ENCODE measurements at places on chromosomes 5 and 9.

- no peak for DNase-seq
These were observed 612 bp upstream of the ATG10 start for GRCh38 chr5:81971111-81971711.

DNA sequence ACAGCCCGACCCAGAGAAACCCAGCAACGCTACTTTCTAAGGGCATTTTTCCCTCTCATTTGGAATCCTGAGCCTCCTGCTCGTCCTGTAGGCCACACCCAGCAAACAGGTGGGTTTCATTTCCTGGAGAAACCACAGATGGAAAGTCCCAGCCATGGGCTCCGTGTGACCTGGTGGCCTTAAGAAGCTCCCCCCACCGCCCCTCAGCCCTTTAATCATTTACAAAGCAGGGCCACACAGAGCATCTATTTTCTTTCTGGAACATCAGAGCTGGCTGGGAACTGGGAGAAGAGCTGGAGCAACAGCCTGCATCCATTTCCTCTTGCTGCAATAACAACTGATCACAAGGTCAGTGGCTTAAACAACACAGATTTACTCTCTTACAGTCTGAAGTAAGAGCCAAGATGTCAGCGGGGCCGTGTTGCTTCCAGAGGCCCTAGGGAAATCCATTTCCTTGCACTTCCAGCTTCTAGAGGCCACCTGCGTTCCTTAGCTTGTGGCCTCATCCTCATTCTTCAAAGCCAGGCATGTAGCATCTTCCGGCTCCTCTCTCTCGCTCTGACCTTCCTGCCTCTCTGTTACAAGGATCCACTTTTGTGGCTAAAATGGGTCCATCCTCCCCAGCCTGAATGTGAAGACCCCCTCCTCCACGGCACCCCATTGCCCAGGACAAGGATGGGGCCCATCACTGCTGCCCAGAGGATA, 40.5 kb downstream of the C9orf50 start:
- DNase-seq = no peak

- no peak for DNase-seq
These were observed 254.5 kb downstream of the RASEF start for GRCh38 chr9:82808478-82808877.

- DNase-seq = no peak
These were observed 1.4 kb upstream of the LMX1B start for GRCh38 chr9:126612326-126612812.

- DNase-seq = no peak
These were observed 28.4 kb downstream of the TMEM167A start for GRCh38 chr5:83048811-83049210.

DNA sequence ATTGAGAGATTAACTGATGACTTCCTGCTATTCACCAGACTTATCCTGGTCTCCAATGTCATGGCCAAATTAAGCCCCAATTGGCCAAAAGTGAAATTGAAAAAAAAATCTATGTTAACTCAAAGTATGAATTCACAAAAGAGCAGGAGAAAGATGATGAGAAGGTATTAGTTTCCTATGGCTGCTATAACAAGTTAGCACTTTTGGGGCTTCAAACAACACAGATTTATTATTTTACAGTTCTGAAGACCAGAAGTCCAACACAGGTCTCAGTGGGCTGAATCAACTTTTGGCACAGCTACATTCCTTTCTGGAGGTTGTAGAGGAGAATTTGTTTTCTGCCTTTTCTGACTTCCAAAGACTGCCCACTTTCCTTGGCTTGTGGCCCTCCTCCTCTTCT, 78.6 kb upstream of the TLE1 start:
- no peak for DNase-seq

GRCh38 chr5:102930244-102930643, 175.1 kb downstream of the PAM start:
- no peak for DNase-seq

DNA sequence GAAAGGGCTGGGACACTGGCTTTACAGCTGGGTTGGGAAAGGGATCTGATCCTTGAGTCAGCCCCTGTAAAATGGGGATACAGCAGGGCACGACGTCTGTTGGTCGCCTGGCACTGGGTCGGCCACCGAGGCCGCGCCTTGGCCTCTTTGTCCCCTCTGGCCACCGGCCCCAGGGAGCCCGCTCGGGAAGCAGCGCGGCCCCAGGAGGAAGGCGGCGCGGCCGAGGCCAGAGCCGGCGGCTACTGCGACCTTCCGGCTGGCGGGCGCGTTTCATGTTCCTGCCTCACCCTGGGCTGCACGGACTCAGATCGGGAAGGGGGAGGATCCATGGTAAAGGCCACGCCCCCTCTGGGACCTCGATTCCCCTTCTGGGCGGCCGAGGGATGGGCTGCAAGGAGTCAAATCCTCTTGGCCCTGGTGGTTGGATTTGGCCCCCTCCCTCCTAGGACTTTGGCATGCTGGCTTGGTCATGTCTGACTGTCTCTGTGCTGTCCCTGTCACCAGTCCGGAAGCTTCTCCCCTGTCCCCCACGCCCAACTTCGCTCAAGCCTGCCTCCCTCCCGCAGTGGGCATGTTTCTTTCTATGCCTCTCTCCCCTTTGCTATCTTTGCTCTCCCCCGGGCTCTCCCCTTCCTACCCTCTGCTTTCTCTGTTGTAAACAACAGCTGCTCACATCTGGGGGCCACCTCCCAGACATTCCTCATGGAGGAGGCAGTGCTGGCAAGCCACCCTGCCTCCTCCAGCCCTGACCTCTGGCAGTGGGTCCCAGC, 25.8 kb downstream of the FPGS start:
- no peak for DNase-seq

GRCh38 chr5:95241-95980, 3.4 kb downstream of the PLEKHG4B start:
- DNase-seq = no peak

DNA sequence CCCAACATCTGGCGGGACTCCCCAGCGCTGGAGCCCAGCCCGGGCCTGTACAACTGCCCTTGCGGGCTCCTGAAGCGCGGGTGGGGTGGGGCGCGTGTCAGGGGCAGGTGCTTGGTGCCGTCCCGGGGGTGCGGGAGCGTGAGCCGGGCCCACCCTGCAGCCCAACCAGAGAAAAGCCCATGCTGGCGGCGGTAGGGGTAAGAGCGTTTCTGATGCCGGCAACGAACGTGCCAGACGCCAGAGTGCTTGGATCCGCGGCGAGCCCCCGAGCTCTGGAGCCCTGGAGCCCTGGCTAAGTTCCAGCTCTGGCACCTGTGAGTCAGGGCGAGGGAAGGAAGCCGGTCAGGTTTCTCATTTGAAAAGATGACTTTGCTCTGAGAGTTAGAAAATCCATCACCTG, 58.0 kb downstream of the ZNF510 start:
- DNase-seq = no peak

GRCh38 chr9:100641166-100641565, 63.3 kb downstream of the CAVIN4 start:
- no peak for DNase-seq

DNA sequence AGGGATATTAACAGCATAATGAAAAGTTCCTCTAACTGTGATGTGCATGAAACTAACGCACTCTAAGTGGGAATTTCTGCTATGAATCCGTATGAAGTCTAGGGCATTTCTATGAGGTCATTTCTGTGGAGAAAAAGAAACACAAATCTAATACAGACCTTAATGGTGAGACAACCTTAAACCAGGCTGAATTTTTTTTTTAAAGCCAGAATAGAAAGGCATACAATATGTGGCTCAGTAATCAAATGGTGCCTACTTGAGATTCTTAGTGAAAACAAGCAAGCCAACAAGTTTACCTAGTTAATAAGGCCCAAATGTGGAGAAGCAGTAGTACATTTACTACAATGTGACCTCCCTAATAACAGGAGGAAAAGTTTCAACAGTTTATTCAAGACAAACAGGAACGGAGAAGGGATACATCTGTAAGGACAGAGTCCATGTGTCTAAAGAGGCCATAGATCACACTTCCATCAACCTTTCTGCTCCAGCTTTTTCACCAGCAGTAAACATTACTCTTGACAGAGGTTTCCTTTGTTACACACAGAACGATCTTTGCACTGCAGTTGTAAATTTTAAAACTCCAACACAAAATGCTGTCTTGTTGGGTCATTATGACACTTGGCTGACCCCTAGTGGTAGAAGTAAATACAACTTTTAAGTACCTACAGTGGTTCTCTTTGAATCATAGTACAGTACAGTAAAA, 26.2 kb downstream of the CARNMT1 start:
- no peak for DNase-seq

DNA sequence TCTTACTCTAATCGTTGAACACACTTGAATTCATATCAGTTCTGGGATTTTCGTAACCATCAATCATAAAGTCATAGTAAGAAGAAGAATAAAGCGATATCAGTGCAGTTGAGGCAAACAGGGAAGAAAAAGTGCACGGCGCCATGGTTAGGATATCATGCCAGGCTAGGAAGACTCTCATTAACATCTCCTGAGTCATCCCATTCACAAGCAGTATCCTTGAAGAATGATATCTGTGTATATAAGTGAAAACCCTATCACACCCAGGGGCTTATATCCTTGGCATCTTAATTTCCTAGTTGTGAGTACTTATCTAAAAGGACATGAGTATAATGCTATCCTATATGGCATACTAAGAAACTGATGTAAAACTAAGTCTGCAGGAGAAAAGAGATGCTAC, 38.6 kb downstream of the NFIB start:
- DNase-seq = no peak

DNA sequence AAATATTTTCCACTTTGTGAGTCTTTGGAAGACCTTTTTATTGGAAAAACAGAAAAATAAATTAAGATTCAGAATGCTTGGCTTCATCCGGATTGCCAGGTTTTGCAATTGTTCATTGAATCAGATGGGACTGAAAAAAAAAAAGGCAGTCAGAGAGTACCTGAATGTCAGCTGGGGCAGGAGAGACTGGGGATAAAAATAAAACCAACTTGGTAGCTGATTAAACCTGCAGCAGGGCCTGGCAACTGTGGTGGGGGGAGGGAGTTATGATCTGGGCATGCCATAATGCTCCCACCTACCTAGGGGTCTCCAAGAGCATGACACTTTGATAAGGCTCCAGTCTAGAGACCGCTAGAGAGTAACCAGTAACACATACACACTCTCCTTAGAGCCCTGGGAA, 454.4 kb downstream of the DTWD2 start:
- no peak for DNase-seq

- no peak for DNase-seq
These were observed 455.0 kb upstream of the ACTBL2 start for GRCh38 chr5:57937501-57938173.

- DNase-seq = no peak
These were observed 43.0 kb upstream of the SIL1 start for GRCh38 chr5:139241139-139241538.

GRCh38 chr9:77440057-77440456, 208.1 kb downstream of the GNA14 start:
- DNase-seq = no peak

GRCh38 chr9:74742792-74743730, 144.7 kb downstream of the TRPM6 start:
- DNase-seq = no peak

DNA sequence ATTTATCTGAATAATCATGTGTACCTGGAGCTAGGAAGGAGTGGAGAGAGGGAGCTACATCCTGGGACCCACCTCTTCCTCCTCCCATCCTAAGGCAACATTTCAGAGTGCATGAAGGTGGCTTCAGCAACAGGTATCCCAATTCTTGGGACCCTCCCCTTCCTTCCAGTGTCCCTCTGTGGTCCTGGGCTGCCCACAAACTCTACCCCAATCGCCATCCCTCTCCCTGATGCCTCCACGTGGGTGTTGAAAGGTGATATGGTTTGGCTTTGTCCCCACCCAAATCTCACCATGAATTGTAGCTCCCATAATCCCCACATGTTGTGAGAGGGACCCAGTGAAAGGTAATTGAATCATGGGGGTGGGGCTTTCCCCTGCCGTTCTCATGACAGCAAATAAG, 121.4 kb downstream of the MED10 start:
- DNase-seq = no peak

- DNase-seq = no peak
These were observed 27.2 kb upstream of the ZFR start for GRCh38 chr5:32471784-32472183.

- no peak for DNase-seq
These were observed 106.7 kb upstream of the SH3GL2 start for GRCh38 chr9:17472126-17472525.
